ENCODE measurements at places on chromosomes 5 and 9. TPM values are rescaled to one million over a fixed set of nuclear protein-coding genes. Genes with fewer than 3 reads are reported as not detected.
A peak's percentile ranks its signal among the peaks of the same experiment; 100 is the strongest.

The BTF3 gene
- 592 TPM for total RNA-seq

The WDR38 gene
- total RNA-seq, result not detected

- DNase-seq, result no peak
These were observed 384.0 kb upstream of the IRX4 start for GRCh38 chr5:2266641-2267240.

GRCh38 chr5:95843733-95844223 is 21.3 kb upstream of the GLRX start:
- DNase-seq, result no peak

- no peak for DNase-seq
These were observed 4.9 kb downstream of the SUSD1 start for GRCh38 chr9:112170235-112170634.

The LCN15 gene
- not detected for total RNA-seq

The ASS1 gene
- 93.0 TPM for total RNA-seq

- DNase-seq, result no peak
These were observed 35.3 kb upstream of the KCNV2 start for GRCh38 chr9:2681981-2682380.

The DOCK2 gene
- 9.7 TPM for total RNA-seq

DNA sequence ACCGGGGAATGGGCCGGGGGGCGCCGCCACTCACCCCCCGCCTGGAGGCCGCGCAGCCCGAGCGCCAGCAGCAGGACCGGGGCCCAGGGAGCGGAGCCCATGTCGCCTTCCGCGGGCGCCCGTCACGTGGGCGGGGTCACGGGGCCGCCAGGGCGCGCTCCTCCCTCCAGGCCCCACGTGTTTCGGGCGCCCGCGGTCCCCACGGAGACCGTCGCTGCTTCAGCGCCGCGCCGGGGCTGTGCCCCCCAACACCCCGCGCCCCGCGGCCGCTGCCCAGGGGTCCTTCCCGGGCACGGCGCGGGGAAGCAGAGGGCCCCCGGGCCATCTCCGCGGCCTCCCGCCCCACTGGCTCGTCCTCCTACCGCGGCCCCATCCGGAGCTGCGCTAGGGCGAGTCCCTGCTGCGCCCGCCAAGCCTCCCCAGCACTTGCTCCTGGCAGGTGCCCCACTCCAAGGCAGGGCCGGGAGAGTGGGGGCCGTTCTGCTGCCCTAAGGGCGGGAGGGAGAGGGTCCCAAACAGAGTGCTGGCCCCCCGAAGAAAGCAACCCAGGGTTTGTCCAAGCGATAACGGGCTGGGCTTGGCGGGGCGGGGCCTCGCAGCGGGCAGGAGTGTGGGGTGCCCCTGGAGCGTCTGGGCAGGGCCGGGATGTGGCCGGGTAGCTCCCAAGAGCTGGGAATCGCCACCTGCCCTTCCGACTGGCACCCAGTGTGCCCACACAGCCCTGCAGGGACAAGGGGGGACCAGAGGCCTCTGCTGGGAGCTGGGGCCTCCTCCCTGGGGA is at the start of gene DPP7:
TSS of gene DPP7 (minus strand) at position 121 of the 781 bp plus-strand sequence. CDS start at position 101, 20 bp downstream.
- DNase-seq, result no peak

DNA sequence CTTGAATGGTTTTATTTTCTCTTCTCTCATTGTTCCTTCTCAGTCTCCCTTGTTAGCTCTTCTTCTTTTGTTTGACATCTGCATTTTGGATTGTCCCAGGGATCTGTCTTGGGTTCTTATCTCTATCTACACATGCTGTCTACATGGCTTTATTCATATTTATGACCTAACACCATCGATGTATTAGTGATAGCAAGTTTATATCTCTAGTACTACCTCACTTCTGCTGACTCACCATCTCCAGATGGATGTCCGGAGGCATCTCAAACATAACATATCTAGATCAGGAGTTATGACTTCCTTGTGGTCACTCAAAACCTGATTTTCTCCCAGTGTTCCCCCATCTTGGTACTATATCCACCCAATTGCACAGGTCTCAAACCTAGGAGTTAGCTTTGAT is 19.2 kb upstream of the SELENOP start:
- DNase-seq, result no peak

DNA sequence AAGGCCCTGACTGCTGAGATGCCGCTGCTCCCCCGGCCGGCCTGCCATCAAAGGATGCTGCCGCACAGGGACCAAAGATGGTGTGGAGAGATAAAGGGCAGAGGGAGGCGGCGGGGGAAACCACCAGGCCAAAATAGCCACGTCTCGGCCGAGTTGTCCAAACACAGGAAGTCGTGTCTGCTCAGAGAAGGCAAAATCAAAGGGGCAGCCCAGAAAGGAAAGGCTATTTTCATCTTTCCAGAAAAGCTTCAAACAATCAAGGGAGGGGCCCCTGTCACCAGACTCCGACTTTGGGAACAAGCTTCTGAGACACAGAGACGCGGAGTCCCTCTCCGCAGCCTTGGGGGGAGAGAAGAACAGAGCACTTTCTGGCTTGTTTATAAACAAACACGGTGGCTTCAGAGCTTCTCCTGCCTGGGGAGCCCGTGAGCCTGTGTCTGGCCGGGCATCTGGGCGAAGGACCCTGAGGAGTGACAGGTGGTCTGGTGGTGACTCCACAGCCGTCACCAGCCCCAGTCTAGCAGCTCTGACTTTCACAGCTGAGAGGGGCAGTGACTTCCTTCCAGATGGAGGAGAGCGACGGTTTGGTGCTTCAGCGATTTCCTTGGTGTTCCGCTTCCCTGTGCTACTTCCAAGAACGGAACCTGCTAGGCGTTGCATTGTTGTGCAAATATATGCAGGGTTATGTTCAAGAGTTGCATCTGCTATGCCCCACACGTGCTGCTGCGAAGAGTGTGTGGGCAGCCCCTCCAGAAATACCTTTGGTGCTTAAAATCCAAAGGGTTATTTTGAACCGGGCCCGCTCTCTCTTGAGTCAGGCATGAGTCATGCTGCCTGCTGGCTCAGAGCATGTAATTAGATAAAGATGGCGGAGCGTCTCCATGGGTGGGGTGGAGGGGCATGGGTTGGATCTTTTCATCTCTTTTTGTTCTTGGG is 24.0 kb downstream of the ADAMTSL2 start:
- DNase-seq, result no peak

DNA sequence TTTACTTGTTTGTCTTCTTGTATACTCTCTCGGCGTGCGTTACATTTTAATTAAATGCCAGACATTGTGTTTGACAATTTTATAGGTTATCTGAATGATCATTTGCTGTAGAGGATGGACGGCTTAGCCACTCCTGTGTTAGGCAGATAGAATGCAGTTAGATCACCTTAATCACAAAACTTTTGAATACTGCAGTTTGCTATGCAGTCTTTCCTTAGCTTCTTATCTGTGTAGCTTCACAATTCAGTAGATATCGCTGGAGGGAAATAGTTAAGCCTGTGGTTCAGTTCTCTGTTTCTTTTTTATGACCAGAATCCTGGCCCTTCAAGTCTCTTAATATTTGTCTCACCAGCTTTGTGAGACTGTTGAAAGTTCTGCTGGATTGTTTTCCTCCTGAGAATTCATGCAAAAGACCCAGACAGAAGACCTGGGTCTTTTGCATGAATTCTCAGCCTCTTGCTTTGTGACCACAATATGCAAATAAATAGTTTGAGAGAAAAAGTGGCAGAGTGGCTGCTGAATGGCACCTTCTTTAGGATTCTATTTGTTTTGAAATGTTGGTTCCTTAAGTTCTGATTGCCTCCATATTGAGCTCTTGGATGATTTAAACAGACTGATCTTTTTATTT is 40.2 kb downstream of the RASA1 start:
- DNase-seq, result no peak

DNA sequence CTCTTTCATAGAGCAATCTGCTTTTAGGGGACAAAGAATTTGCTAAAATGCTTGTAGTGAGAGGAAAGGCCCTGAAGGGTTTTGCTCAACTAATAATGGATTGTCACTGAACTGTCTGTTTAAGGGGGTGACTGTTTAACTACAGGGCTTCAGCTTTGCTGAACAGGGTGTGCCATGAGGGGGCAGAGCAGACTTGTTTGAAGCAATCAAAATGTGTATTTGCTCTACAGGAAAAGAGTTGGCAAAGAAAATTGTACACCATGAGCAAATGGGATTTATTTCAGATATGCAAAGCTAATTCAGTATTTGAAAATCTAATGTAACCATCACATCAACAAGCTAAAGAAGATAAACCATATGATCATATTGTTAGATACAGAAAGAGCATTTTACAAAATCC is 154.3 kb downstream of the GABRG2 start:
- no peak for DNase-seq

- DNase-seq, result no peak
These were observed 136.9 kb upstream of the FBN2 start for GRCh38 chr5:128674837-128675446.

The CD74 gene
- total RNA-seq, result 1,231 TPM

GRCh38 chr5:92944903-92945604 is 636.0 kb downstream of the NR2F1-AS1 start:
- DNase-seq, result peak; percentile 17

DNA sequence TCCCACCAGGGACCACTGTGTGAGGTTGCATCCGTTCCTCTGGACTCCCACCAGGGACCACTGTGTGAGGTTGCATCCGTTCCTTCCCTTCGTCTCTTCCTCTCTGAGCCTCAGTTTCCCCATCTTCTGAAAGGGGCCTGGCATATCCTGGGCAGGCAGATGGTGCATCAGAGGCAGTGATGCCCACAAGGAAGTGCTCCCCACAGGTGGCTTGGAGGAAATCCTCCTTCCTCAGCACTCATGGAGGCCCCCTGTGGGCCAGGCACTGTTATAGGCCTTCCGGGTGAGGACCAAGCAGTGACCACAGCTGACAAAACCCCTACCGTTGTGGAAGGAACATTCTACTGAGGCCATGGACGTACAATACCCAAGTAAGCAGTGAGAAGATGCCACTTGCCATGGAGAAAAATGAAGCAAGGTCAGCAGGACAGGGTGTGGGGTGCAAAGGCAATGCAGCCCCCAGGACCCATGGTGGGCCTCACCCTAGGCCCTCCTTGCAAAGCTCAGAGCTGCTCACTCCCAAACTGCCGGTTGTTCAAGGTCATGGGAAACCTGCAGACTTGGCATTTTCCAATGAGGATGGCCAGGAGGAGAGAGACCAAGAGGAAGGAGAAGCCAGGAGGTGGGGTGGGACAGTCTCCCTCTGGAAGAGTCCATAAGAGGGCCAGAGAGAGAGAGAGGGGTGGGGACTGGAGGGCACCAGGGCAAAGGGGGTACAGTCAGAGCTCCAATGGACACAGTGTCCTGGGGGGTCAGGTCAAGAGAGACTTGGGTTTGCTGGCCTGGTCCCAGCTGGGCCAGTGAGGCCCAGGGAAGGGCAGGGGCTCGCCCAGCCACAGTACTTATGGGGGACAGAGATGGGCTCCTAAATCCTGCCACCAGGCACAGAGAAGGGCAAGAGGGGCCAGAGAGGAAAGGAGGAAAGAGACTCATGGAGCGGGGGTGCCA is 51.1 kb downstream of the C9orf50 start:
- DNase-seq, result no peak

GRCh38 chr5:152622628-152623027 is 217.5 kb upstream of the NMUR2 start:
- DNase-seq, result no peak

The HTR1A gene
- not detected for total RNA-seq
